ENCODE measurements at places on chromosomes 1 and 21.
A peak's percentile ranks its signal among the peaks of the same experiment; 100 is the strongest.

DNA sequence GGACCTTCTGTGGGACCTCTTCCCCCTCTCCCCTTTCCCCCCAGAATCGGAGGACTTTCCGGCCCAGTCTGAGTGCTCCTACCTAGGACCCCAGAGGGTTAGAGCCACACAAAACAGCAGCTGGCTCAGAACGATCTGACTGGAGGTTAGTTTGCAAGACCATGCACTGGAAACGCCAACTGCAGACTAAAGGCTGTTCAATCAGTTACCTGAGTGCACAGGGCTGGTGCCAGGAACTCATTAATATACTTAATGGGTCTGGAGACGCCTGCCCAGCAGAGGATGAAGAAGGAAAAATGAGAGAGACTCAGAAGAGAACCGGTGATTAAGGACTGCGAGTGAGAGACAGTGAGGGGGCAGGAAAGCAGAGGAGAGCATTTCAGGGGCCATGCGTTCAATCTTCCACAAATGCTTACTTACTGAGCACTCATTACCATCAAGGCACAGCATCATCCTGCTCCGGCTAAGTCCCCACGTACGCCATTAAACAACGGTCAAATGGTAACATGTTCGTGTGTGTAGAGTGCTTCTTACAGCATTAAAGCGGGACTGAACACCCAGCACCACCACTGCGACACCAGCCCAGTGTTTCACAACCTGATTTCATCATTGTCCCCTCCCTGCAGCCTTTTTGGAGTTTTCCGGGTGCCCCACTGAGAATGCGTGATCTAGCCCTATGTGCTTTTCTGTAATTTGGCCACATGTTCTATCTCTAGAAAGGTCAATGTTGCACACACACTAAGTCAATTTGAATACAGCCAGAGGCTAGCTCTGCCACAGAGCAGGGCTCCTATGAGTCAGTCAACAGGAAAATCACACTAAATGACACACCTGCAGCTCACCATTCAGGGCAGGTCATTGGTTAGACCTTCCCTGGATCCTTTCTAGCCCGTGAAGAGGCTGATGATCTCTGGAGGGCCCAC is 7.6 kb downstream of the ENO1 start:
- DNase-seq: no peak

- no peak for DNase-seq
Observed at GRCh38 chr1:192903142-192903541, 94.3 kb downstream of the RGS2 start.

DNA sequence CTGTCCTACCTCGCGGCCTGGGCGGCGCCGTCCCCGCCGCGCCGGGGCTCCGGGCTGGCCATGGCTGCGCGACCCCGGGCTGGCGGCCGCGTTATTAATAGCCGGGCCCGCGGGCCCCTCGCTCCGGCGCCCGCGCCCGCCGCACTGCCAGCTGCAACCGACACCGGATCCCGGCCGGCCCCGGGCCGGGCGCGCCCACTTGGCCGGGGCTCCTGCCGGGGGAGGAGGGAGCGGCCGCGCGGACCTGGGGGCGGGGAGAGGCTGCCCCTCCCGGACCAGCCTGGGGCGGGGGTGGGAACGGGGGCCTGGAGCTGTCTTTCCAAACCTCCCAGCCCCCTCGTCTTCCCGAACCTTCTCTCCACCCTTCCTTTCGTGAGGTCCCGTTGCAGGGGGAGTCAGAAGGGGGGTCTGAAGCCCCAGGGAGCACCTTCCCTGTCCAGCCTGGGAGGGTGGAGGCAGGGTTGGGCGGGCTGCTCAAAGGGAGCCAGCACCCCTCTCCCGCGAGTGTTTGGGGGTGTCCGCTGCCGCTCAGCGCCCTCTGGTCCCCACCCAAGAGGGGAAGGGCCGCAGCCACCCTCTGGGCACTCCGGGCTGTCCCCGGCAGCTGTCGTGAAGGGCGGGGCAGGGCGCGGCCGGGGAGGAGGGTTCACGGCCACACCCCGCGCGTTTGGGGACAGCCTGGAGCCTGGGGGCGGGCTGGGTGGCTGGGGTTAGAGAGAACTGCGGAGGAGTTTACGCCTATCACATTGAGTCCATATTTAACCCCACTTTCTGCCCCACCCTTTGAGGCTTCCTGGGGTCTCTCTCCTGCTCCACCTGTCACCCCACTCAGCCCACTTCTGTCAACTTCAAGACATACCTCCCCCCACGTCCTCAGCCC is at the start of gene SYNC:
SYNC (minus strand) TSS at position 172 of the 880 bp plus-strand sequence; CDS start at position 62, 110 bp downstream.
- no peak for DNase-seq

DNA sequence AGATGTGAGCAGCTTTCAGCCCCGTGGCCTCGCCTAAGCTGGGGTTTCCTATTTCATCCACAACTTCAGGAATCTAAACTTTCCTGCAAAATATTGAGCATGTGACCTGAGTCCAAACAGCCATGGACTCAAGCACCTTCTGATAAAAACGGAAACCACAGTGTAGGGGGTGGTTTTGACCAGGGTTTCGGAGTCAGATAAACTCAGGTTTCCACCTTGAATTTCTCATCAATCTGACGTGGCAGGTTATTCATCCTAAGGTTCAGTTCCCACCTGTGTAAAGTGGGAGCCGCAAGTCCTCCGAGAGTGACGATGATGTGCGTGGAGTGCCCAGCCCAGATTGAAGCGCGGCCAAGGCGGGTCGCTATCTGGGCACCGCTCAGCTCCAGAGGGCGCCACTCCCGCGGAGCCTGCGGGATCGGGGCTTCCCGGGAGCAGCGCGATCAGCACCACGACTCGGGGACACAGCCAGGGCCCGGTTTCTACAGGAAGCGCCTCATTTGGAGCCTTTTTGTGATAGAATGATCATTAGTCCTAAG is 871 bp upstream of the ETS2 start:
- peak; percentile 41 for DNase-seq

DNA sequence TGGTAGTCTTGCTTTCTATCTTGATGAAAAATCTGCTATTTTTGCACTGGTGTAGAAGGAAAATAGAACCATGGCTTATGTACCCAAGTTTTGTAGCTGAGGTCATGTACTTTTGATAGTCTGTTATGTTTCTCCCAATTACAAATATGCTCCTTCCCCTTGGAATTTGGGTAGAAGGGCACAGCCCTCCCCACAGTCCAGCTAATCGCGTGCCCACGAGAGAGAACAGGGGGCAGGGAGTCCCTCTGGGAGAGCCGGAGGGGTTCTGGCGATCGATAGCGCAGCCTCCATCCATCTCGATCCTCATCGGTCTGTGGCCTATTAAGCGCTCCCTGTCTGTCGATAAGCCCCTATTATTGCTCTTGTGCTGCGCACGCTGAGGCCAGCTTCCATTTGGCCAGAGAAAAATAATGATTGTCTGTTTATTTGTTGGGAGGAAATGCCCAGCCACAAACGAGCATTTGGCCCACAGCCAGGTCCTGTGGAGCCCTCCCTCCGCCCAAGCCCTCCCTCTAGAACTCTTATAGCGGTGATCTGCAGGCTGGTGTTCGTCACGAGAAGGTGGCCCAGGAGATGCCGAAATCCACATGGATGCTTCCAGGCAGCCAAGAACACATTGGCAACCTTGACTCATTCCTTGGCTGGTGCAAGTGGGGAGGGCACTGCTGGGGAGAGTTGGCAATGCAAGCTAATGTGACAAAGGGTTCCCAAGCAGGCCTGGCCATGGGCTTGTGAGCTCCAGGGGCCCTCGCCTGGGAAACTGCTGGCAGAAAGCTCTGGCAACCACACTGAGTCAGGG is 134.7 kb upstream of the TNR start:
- no peak for DNase-seq

- DNase-seq: no peak
Observed at GRCh38 chr1:29984862-29985605, 738.4 kb downstream of the MATN1 start.

DNA sequence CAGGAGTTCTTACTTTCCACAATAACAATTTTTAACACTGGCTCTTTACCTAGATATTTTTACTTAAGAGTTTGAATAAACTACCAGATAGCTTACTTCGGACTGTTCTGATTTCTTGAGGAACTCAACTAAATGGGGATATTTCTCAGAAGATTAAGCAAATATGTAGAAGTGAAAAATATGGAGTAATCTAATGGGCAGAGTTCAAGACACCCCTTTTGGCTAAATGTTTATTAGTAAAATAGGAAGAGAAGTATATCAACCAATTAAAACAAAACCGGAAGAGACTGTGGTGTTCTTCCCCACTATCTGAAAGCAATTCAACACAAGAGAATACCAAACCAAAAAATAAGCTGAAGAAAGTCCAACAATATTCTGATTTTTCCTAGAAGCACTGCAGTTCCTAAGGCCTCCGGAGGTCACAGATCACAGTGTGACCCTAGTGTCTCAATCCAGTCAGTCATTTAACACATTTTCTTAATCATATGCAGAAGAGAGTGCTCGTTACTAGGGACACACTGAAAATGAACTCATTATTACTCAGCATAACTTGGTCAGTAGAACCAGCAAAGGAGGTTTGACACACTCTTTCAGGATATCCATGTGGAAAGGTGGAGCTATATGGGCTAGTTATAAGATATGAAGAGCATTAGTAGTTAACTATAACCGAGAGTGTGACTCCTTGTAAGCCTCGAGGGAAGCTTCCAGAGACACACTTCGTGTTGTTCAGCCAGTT is 5.2 kb downstream of the SIPA1L2 start:
- no peak for DNase-seq
